ENCODE measurements at places on chromosomes 7 and 10. TPM values are rescaled to one million over a fixed set of nuclear protein-coding genes. Genes with fewer than 3 reads are reported as not detected.

The NUTM2B gene
- 0.19 TPM for total RNA-seq

The SLC13A4 gene
- total RNA-seq, result not detected

The TBC1D12 gene
- 5.9 TPM for total RNA-seq

The ELN gene
- not detected for total RNA-seq

The SLC18A3 gene
- not detected for total RNA-seq

The HTR5A gene
- not detected for total RNA-seq

The VWC2 gene
- total RNA-seq, result not detected

The JCAD gene
- total RNA-seq, result 8.7 TPM

The LSM5 gene
- 74.8 TPM for total RNA-seq

The ZNF511 gene
- 67.0 TPM for total RNA-seq

The UBTD1 gene
- total RNA-seq, result 19.5 TPM

The AGFG2 gene
- total RNA-seq, result 15.0 TPM

The NPY gene
- not detected for total RNA-seq

The VAX1 gene
- total RNA-seq, result 1.7 TPM

The VWA2 gene
- not detected for total RNA-seq

The BHLHA15 gene
- total RNA-seq, result 0.45 TPM

The MAGI2 gene
- 0.51 TPM for total RNA-seq

The MKX gene
- total RNA-seq, result not detected

The INSYN2A gene
- total RNA-seq, result 1.5 TPM

The FAM25C gene
- total RNA-seq, result not detected

The ASB15 gene
- total RNA-seq, result not detected

The HPS6 gene
- 30.7 TPM for total RNA-seq

The ADAM22 gene
- 0.25 TPM for total RNA-seq

The FRMD4A gene
- 4.5 TPM for total RNA-seq

The MSS51 gene
- 0.41 TPM for total RNA-seq

The TRIM74 gene
- not detected for total RNA-seq

The GNAT3 gene
- not detected for total RNA-seq

The COL26A1 gene
- 0.33 TPM for total RNA-seq

The NEBL gene
- total RNA-seq, result 4.2 TPM

The MYO1G gene
- total RNA-seq, result 0.07 TPM

The ABCB1 gene
- total RNA-seq, result 0.29 TPM

The STX1A gene
- 72.0 TPM for total RNA-seq

The NUTM2E gene
- 0.59 TPM for total RNA-seq

The CALML3 gene
- not detected for total RNA-seq
